ENCODE measurements at places on chromosomes 16 and 17. TPM values are rescaled to one million over a fixed set of nuclear protein-coding genes. Genes with fewer than 3 reads are reported as not detected.

- no peak for DNase-seq
Observed at GRCh38 chr17:69335058-69335457, 8.1 kb upstream of the ABCA5 start.

Gene B4GALNT2
- 0.33 TPM for total RNA-seq

Gene OR2C1
- total RNA-seq = not detected

- DNase-seq = no peak
Observed at GRCh38 chr17:28320215-28321061, 1.4 kb downstream of the TMEM97 start.

GRCh38 chr17:77645072-77646045 is 313.1 kb upstream of the TNRC6C start:
- no peak for DNase-seq

Gene ELMO3
- 26.5 TPM for total RNA-seq

- DNase-seq = no peak
Observed at GRCh38 chr17:76426853-76427252, 26.1 kb downstream of the UBE2O start.

- DNase-seq = no peak
Observed at GRCh38 chr17:68820825-68821481, 134.2 kb downstream of the ABCA8 start.

DNA sequence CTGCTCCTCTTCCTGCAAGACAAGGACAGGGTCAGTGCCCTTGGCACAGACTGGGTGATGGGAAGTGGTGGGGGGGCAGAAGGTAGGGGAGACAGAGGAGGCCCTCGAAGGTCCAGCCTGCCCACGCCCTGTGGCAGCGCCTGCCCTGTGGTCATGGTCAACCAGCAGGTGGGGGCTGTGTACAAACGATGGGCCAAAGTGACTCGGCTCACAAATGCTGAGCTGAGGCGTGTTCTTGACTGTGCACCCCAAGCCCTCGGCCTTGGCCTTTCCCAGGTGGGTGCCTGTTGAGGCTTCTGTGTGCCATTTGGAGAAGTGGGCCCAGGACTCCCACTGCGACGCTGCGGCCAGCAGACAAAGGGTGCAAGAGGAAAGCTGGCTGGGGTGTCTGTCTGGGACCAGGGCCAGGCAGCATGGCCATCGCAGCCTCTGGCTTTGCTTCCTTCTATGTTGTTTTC is 22.6 kb downstream of the MXRA7 start:
- peak; percentile 59 for DNase-seq

Measured in thyroid gland (tissue), 4 donors.